ENCODE measurements at places on chromosomes 11 and 22. TPM values are rescaled to one million over a fixed set of nuclear protein-coding genes. Genes with fewer than 3 reads are reported as not detected.
A peak's percentile ranks its signal among the peaks of the same experiment; 100 is the strongest.

Gene OR4D5
- total RNA-seq: not detected

Gene DENND6B
- total RNA-seq: 3.6 TPM

DNA sequence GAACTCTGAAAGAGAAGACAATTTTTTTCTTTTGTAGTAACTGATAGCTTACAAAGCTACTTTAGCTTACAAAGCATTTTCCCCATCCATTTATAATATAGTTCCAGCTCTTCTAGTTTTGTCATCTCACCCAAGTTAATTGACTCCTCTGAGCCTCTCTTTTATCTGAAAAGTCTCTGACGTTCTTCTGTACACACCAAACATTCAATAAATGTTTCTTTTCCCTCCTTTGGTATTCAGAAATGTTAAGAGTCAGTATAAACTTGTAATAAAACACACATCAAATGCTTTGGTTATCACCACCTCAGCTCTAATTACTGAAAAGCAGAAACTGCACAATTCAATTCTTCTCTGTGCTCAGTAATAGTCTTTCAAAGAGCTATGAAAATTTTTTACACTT, 5.9 kb downstream of the CCDC90B start:
- H3K36me3 ChIP-seq: peaks cover 28% of the 10 kb centered on the region
- H3K27me3 ChIP-seq: no peaks in the 10 kb centered on the region
- H3K4me1 ChIP-seq: peaks cover 29% of the 10 kb centered on the region
- no peak overlapping the region for H3K27ac ChIP-seq
- no peak for DNase-seq

Gene TH
- not detected for total RNA-seq

DNA sequence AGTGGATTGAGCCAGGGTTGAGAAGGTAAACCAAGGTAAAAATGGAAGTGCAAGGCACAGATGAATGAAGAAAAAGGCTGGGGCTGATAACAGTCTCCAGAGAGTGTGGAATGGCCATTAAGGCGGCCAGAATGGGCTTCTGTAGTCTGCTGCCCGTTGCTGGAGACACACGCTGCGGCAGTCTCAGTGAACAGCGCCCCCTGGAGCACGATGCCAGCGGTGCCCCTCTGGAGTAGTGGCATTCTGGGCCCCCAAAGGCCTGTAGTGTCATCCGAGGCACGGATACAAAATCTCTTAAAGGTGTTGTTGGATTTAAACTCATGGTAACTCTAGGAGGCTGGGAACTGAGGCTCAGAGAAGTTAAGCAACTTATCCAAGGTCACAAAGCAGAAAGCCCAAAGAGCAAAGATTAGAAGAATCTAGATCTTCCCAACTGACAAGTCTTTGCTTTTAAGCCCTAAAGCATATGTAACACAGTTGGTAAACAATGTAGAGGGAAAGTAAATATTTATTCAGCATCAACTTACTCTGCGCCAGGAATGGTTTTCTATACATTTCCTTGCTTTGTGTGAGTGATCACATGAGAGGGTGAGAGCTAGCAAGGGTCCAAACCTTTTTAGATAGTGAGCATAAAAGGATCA, 18.2 kb downstream of the KCNJ1 start:
- no peaks in the 10 kb centered on the region for H3K27me3 ChIP-seq
- H3K4me3 ChIP-seq: no peak overlapping the region
- peaks cover 27% of the 10 kb centered on the region for H3K4me1 ChIP-seq
- H3K36me3 ChIP-seq: peaks cover 5% of the 10 kb centered on the region
- peak; percentile 49 for DNase-seq
- peak overlapping the region; percentile 33 for H3K27ac ChIP-seq

DNA sequence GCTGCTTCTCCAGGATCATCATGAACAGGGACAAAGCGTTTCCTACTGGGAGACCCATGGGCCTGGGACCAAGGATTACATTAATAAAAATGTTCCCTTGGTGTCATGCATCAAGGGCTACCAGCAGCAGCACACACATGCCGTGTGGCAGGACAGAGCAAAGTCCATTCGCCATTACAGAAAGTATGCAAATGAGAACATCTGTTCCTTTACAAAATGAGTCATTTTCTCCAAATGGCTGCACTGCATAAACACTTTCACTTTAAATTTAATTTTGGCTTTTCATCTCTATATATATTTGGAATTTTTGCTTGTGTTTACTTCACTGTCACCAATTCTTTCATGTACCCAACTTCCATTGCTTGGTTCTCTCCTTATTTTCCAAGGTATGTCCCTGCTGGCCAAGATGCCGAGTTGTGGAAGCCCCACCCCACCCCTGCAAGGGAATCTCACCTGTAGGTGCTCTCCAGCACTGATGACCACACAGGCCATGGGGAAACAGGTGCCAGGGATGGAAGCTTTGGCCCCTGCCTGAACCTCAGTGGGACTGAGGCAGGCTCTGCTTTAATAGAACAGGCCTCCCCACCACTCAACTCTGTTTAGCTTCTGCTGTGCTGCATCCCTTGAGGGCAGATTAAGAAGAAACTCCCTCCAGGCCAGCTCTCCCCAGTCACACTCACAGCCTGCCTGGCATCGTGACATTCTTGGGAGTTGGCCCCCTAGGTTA, 15.6 kb upstream of the GNAZ start:
- H3K4me3 ChIP-seq: no peak overlapping the region
- no peaks in the 10 kb centered on the region for H3K36me3 ChIP-seq
- no peak for DNase-seq
- no peak overlapping the region for H3K27ac ChIP-seq

DNA sequence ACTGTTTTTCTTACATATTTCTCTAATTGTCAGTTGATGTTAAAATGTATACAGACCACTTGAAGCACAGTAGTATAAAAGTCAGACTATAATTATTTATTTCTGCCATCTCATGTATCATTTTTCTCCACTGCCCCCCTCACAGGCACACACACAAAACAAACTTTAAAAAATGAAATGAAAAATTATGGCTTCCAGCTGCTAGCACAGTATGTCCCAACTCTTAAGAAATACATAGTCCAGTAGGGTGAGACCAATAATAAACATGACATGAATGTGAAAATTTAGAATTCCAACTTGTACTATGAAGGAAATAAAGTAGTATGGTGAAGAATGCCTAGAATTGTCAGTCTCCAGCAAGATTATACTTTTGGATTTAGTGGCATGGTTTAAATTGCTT, 1247.9 kb downstream of the JRKL start:
- H3K4me1 ChIP-seq: no peaks in the 10 kb centered on the region
- no peak overlapping the region for H3K4me3 ChIP-seq
- no peak overlapping the region for H3K27ac ChIP-seq

Gene OR51B5
- not detected for total RNA-seq

Gene KLHL35
- 1.3 TPM for total RNA-seq

GRCh38 chr11:75534259-75535069, 8.7 kb upstream of the GDPD5 start:
- peaks cover 69% of the 10 kb centered on the region for H3K4me1 ChIP-seq
- H3K27ac ChIP-seq: peak overlapping the region; percentile 51
- no peak overlapping the region for H3K4me3 ChIP-seq
- no peaks in the 10 kb centered on the region for H3K36me3 ChIP-seq
- no peaks in the 10 kb centered on the region for H3K27me3 ChIP-seq

Gene FBLN1
- total RNA-seq: not detected
